ENCODE measurements at places on chromosomes 7 and 10.

GRCh38 chr7:489876-490275 is 29.8 kb downstream of the PDGFA start:
- no peak for DNase-seq

DNA sequence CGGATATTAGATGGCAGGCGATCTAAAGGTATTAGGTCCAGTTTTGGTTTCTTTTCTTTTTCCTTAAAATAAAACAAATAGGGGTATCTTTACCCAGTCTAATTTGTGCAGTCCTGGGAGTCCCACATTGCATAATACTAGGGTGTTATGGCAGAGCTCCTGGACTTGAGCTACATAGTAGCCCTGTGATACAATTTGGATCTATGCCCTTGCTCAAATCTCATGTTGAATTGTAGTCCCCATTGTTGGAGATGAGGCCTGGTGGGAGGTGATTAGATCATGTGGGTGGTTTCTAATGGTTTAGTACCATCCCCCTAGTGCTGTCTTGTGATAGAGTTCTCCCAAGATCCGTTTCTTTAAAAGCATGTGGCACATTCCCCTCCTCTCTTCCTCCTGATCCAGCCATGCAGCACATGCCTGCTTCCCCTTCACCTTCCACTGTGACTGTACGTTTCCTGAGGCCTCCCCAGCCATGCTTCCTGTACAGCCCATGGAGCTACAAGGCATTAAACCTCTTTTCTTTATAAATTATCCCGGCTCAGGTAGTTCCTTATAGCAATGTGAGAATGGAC is 141.9 kb downstream of the RPS24 start:
- DNase-seq: no peak

- DNase-seq: no peak
Observed at GRCh38 chr7:37508118-37508517, 59.5 kb upstream of the ELMO1 start.

GRCh38 chr10:127275793-127276450 is 79.5 kb upstream of the INSYN2A start:
- DNase-seq: no peak

- DNase-seq: no peak
Observed at GRCh38 chr7:127840226-127840951, 188.4 kb downstream of the SND1 start.

- DNase-seq: no peak
Observed at GRCh38 chr7:31875424-31875823, 188.4 kb downstream of the PPP1R17 start.

Data from hematopoietic multipotent progenitor cell treated with erythropoietin and hydrocortisone succinate and interleukin-3 and kit ligand, for 15 days (in vitro differentiated cells).